NCI-H526 treated with DMSO at 0.1 percent for 48 hours (cell line): ENCODE measurements at places on chromosomes 3 and 15.
A peak's percentile ranks its signal among the peaks of the same experiment; 100 is the strongest.

- no peak for DNase-seq
Observed at GRCh38 chr3:101501783-101502182, 11.2 kb downstream of the SENP7 start.

- DNase-seq = no peak
Observed at GRCh38 chr3:105791919-105792786, 76.7 kb downstream of the CBLB start.

DNA sequence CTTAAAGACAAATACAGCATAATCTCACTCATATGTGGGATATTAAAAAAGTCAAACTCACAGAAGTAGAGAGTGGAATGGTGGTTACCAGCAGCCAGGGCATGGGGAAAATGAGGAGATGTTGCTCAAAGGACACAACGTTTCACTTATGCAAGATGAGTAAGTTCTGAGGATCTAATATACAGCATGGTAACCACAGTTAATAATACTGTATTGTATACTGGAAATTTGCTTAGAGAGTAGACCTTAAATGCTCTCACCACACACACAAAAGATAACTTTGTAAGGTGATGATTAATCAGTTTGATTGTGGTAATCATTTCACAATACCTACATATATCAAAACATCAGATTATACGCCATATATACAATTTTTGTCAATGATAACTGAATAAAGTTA is 60.0 kb downstream of the MYH15 start:
- DNase-seq = no peak

DNA sequence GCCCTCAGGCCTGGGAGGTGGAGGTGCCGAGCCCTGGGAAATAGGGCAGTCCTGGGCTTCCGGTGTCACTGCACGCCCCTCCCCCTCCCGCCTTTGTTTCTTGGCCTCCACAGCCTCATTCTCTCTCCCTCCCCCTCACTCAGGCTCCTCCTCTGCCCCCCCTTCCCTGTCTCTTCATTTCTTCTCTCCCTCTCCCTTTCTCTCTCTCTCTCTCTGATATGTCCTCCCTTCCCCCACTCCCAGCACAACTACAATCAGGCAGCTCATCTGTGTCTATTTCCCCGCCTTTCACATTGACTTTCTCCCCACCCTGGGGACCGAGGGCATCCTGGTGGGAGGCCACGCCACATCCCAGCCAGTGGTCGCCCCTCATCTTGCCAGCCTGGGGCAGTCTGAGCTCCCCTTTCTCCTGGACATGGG is 40.2 kb downstream of the IDH2 start:
- no peak for DNase-seq

GRCh38 chr15:33112541-33113105 is 81.9 kb downstream of the FMN1 start:
- no peak for DNase-seq

GRCh38 chr3:32374788-32375595 is 16.7 kb upstream of the CMTM7 start:
- DNase-seq = peak; percentile 40

GRCh38 chr3:56753206-56753820 is 48.4 kb downstream of the ARHGEF3 start:
- DNase-seq = peak; percentile 66

DNA sequence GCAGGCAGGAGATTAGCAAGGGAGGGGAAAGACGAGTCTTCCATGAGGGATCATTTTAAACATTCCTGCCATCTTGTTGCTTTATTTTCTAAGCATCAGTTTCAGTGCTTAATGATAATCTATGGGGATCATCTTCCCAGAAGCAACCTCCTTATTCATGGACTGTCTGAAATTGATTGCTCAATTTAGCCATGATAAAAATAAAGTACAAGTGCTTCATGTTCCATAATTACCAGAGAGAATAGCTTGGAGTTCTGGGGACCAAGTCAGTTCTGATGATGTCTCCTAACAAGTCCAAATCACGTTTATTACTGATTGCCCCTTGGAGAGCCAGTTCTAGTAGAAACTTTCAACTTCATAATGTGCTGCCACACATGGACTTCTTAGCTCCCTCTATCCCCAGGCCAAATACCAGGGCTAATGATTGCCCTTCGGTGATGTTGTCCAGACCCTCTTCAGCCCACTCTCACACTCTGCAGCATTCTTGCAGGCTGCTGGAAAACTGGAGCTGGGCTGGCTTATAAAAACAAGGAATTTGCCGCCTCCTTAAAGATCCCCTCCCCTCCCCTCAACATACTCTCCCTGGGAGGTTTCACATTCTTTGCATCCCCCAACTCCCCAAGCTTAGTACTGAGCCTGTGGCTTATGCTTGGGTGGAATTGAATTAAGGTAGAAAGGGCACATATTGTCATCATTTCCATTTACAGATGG is 222.1 kb upstream of the ADAMTS9 start:
- DNase-seq = no peak

- no peak for DNase-seq
Observed at GRCh38 chr15:38168467-38169070, 84.1 kb upstream of the SPRED1 start.

- DNase-seq = peak; percentile 6
Observed at GRCh38 chr3:107206141-107206540, 171.1 kb upstream of the CCDC54 start.

DNA sequence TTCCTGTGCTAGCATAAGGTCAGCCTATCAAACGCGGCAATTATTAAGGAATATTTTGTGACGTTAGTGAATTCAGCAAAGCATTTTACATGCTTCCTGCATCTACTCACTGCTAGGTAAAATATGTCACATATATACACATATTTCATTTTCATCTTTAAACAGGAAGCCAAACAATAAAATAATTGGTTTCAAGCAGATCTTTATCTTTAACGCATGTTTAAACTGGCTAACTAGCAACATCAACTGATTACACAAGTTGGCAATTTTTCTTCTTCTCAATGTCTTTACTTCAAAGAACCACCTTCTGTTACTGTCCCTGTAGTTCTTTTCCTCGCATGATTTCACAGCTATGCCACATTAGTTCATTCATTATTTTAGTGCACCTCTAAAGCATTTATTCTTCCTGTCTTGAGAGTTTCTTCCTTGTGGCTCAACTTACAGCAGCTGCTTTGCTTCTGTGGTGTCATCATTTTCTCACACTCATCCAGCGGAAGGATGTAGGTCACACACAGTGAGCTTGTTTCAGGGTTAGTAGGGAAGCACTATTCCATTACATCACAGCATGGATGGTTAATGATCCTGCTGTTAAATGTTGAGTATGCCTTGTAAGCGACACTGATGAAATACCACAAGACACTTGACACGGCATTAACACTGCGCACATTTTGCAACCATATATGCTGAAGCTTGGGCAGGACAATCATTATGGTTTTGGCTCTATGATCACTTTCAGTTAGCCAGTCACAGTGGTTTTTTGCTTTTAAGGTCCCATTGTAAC is 2.3 kb upstream of the BCHE start:
- DNase-seq = no peak

DNA sequence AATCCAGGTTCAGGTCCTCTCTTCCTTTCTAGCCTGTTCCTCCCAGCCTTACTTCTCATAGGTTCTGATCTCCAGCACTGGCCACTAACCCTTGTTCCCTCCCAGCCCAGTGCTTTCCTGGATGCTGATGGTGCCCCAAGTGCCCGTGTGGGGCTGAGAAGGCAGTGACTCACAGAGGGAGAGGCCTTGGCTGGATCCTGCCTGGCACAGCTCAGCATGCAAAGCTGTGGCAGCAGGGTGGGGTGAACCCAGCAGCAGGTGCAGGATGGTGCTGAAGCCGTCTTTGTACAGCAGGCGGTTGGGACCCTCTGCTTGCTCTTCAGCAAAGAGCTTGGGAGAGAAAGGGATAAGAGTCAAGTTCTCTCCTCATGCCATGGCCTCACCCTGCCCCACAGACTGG is 7.6 kb downstream of the LPCAT4 start:
- no peak for DNase-seq

DNA sequence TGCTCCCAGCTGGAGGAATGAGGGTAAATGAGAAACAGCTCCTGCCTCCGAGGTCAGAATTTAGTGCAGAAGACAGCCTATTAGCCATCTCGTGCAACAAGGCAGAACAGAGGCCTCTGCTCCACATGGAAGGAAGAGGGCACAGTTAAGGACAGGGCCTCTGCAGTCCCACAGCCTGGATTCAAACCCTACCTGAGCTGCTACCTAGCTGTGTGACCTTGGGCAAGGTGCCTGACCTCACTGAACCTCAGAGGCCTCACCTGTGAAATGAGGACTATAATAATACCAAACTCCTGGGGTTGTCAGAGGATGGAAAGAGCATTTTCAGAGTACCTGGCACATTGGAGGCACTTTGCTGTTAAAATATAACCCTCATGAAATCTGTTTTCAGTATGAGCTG is 285.7 kb upstream of the CTNNB1 start:
- DNase-seq = no peak

DNA sequence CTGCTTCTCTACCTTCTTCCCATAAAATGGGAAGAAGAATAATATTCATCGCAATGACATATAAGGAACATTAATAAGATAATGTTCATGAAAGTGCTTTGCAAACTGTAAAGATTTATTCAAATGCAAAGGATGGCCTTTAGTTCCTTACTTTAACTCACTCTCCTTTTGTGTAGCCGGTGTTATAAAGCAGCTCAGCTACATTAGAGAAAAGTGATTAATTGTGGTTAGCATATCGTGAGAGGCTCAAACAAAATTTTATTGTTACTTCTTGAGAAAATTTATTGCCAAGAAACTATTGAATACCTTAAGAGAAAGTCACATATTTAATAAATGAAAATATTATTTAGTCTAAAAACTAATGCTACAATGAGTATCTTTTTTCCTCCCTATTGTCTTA is 250.7 kb upstream of the NR2E3 start:
- DNase-seq = no peak

GRCh38 chr15:83293201-83293600 is 8.7 kb upstream of the BNC1 start:
- DNase-seq = no peak

GRCh38 chr3:72273615-72274014 is 488.7 kb upstream of the PROK2 start:
- DNase-seq = no peak

DNA sequence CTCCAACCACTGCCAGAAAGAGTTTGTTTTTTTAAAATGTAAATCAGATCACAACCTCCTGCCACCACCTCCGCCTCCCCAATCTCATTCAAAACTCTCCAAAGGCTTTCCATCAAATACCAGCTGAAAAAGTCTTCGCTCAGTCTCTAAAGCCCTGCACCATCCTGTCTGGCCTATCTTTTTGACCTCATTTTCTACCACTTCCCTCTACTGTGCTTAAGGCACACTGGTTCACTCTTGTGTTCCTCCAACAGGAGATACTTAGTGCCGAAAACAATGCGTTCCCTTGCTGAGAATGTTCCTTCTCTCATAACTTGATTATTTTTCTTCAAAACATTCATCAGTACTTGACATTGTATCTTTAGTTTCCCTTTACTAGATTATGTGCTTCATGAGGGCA is 3.5 kb downstream of the BTBD1 start:
- no peak for DNase-seq

GRCh38 chr3:149391960-149392359 is 14.5 kb upstream of the TM4SF1 start:
- DNase-seq = no peak

DNA sequence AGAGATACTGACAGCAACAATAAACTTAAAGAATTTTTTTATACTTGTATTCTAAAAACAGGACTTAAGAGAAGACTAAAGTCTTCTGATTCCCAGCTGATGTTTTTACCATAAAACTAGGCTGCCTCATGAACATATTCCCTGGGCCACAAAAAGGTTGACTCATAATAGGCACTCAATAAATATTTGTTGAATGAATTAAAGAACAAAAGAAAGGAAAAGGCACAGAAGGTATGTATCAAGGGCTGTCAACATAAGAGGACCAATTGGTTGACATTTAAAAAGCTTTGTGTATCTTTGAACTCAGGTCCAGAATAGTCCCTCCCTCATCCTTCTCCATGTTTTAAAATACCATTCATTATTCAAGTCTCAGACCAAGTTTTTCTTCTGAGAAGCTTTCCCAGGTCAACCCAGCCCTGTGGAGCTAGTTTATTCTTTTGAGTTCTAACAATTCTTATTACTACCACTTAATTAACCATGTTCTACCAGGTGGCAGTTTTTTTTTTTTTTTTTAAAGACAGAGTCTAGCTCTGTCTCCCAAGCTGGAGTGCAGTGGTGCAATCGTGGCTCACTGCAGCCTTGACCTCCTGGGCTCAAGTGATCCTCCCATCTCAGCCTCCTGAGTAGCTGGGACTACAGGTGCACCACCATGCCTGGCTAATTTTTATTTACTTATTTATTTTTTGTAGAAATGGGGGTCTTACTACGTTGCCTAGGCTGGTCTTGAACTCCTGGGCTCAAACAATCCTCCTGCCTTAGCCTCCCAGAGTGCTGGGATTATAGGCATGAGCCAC is 17.5 kb upstream of the ARHGEF3 start:
- DNase-seq = no peak

DNA sequence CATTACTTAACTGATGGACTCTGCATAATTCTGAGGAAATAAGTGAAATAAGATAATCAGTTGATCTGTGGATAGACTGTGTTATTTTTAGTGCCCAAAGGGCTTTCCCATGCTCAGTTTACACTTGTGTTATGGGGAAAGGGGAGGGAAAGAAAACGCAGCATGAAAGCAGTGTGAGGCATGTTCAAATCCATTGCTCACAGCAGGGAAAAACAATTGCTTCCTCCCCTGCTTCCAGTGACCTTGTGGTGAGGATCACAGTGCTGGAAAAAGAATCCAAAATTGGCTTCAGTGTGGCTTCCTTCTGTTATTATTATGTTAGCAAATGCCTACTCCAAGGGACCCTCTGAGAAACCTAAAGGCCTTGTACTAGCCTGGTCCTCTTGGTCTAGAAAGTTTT is 285.1 kb upstream of the CDIN1 start:
- DNase-seq = no peak

GRCh38 chr15:70140543-70141375 is 43.0 kb upstream of the TLE3 start:
- no peak for DNase-seq

GRCh38 chr15:62509395-62509958 is 344.4 kb upstream of the C2CD4B start:
- DNase-seq = no peak

DNA sequence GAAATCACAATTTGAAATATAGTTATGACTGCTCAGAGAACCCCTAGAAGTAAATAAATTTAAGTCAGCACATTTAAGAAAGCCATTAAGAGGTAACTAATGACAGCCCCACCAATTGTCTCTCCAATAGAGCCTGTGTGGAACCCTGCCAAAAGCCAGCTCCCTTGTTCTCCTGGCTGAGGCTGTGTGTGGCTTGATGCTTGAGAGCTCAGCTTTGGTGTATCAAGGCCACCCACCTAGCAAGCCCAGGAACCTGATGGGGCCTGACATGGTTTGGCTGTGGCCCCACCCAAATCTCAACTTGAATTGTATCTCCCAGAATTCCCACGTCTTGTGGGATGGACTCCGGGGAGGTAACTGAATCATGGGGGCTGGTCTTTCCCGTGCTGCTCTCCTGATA is 106.9 kb downstream of the LRRN1 start:
- DNase-seq = no peak
